NCI-H460 (cell line): ENCODE measurements at places on chromosomes 12 and 14.
A peak's percentile ranks its signal among the peaks of the same experiment; 100 is the strongest.

DNA sequence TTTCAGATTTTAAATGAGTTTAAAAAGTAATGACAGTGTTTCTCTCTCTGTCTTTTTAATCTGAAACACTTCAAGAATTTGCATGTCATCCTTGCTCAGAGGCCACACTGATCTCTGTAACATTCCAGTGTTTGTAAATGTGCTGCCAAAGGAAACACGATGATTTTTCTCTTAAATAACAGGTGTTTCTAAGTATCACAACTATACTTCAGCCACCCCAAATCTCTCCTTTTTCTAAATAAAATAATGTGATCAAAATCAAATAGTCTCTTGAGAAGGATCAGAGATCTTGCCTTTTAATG is 3.3 kb upstream of the GALC start:
- DNase-seq, result no peak

GRCh38 chr12:68638171-68638570 is 27.5 kb downstream of the RAP1B start:
- no peak for DNase-seq

DNA sequence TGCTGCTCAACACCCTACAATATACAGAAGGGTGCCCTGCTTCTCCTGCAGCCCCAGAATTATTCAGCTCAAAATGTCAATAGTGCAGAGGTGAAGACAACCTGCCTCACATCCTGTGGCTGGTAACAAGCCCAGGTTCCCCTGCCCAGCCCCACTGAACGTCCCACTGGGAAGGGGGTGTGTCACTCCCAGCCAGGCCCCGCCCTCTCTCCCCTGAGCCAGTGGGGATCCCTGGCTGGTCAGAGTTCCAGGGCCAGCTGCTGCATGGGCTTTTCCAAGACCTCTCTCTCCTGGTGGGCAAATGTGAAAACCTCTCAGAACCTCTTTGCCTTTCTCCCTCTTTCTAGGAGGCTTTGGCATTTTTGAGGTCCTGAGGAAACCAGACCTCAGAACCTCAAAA is 13.7 kb upstream of the LHX5 start:
- no peak for DNase-seq

DNA sequence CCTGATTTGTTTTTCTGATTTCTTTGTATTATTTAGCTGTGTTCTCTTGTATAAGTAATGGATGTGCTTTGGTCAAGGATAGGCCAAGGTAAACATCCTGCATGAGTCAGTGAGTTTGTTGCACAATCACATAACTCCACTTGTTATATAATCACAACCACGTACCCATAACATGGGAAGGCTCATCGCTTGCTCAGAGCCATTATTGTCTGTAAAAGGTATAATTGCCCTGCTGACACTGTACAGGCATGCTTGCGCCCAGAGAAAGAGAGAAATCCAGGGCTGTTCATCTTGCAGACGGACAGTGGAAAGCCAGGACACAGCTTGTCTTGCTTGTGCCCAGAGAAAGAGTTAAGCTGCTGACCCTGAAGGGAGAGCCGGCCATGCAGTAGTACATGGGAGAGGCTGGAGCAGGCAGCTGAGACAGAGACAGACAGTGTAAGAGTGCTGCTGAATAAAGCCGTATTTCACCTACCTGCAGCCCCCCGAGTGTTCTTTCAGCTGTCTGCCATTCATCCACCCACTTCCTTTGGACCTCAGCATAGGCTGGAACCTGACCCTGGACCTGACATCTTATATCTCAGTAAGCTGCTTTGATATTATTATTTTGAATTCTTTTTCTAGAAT is 174.7 kb upstream of the DAAM1 start:
- peak; percentile 30 for DNase-seq

DNA sequence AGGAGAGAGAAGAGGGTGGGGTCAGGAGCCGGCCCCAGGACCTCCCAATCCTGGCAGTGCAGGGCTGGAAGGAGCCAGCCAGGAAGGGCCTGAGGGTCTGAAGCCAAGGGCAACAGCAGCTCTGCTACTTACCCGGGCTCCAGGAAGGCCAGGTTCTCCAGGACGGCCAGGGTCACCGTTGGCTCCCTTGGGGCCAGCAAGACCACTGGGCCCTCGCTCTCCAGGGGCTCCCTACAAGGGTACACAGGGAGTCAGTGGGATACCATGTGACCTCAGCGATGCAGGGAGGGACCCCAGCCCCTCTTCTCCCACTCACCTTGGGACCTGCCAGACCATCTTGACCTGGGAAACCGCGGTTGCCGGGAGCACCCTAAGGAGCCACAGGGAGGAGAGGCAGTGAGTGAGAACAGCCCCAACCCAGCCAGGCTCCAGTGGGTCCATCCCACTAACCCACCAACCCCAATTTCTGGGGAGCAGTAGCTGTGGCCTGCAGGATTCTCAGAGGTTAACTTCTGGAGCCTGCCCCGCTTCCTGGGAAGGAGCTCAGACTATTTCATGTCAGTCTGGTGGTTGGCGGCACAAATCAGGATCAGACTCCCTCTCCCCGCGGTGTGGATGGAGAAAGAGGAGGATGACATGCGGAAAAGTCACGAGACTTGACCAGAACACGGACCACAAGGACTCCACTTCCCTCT is 18.5 kb downstream of the COL2A1 start:
- no peak for DNase-seq
